ENCODE measurements at places on chromosomes 5 and 9.

- no peak for DNase-seq
These were observed 8.2 kb upstream of the IFNA21 start for GRCh38 chr9:21174671-21175070.

- no peak for DNase-seq
These were observed 632.3 kb downstream of the TLE4 start for GRCh38 chr9:80204054-80204453.

GRCh38 chr9:109912082-109912582 is 132.1 kb downstream of the PALM2AKAP2 start:
- DNase-seq = no peak

- DNase-seq = no peak
These were observed 111.8 kb downstream of the ACTL7B start for GRCh38 chr9:108743901-108744371.

DNA sequence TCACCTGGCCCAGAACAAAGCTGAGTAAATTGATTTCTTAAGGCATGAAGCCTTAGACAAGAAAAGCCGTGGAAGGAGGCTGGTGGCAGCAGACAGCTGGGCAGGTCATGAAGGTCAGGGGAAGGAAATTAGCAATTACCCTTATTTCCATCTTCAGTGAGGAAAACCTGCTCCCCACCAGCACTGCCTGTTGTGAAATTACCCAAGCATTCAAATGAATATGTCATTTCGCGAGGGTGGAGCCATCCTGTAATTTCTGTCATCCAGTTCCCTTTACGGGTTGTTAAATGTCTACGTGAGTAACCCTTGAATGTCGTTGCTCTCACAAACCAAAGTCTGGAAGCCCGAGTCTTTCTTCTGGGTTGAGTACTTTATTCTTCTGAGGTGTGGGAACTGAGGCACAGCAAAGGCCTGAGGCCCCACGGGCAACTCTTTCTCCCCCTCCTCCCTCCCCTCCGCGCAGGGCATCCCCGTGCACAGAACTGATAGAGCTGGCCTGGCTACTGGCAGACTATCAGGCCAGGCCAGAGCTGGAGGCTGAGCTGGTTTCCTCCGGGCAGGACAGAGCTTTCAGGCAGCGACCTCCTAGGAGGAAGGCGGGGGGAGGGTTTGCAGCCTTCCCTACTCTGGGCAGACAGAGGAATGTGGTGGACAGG is 22.0 kb upstream of the AK3 start:
- no peak for DNase-seq

DNA sequence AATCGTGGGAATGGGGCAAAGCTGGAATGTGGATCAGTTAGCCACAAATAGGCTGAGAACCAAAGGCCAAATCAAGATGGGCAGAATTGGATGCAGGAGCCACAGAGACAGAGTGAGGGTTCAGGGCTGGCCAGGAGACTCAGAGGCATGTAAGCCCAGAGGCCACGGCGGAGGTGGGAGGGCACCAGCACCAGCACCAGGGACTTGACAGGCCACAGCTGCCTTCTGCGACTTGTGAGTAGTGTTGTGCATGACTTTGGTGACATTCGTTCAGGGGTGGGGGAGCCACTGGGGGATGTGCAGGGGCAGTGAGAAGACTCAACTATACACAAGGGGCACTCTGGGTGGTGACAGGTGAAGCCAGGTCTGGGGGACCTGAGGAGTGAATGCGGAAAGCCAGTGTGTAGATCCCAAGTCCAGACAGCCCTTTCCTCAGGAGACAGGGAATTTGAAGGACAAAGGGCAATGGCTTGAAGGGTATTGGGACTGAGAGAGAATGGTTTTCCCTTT is 53.2 kb downstream of the TMOD1 start:
- no peak for DNase-seq

Data from NCI-H1048 (cell line).